ENCODE measurements at places on chromosomes 13 and 19.

- no peak for DNase-seq
Observed at GRCh38 chr13:78227709-78228108, 309.1 kb upstream of the EDNRB start.

- DNase-seq, result no peak
Observed at GRCh38 chr19:39130337-39131254, 5.0 kb downstream of the PAK4 start.

DNA sequence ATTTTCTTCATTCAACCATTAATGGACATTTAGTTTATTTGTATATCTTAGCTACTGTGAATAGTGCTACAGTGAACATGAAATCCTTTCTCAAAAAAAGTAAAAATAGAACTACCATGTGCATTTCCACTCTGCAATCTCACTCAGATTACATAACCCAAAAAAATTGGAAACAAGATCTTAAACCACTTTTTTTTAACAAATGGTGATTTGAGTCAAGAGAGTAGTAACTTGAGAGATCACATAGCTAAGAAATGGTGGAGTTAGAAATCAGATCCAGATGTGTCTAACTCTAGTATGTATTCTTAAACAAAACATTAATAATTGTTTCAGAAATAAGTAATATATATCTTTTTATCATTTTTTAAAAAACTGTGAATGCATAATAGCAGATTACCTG is 318.3 kb upstream of the SGCG start:
- no peak for DNase-seq

DNA sequence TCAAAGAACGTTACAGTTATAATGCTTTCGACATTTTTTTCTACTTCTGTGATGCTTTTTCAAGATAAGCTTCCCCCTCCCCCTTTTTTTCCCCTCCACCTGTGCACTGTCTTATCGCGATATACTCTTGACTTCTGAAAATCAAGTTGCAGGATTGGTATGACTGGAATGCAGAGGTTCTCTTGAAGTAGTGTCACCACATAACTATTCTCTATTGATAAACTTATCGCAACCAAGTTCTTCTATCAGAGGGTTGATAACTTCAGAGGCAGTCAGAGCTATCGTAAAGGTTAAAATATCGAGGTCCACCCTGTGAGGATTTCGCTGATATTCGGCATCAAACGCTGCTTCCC is 820 bp downstream of the EID2 start:
- no peak for DNase-seq
